ENCODE measurements at places on chromosomes 6 and 20. TPM values are rescaled to one million over a fixed set of nuclear protein-coding genes. Genes with fewer than 3 reads are reported as not detected.

GRCh38 chr6:138499303-138500018 lies at the start of gene NHSL1:
Gene NHSL1 (minus strand): TSS chr6:138499494. CDS start chr6:138499290, 204 bp downstream.
- DNase-seq: no peak

- DNase-seq: no peak
These were observed 91.0 kb upstream of the RIPOR2 start for GRCh38 chr6:25026723-25027122.

GRCh38 chr20:1761116-1761515 lies 103.5 kb upstream of the SIRPG start:
- DNase-seq: no peak

DNA sequence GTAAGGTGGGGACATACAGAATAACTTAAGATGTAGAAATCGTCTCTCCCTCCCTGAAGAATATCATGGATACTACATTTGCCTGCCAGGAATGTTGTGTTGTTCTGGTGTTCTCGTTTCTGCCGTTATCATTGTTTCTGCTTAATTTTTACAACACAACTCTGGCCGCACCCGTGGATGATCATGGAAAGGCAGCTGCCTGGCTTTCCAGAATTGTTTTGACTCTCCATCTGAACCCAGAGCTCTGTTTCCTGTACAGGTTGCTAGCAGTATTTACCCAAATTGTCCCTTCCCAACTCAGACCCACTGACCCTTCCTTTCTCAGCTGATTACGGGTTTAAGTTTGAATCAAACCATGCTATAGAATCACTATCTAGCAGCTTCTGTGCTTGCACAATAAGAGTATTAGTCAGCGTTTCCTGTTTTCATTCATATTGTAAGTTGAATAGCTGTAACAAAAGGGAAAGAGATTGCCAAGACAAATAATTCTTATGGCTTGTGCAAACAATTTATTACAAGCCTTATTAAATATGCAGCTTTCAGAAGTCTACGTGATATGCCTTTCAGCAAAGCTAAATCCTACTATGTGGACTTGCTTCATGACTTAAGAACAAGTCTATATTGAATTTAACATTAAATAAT lies 139.0 kb downstream of the MTHFD1L start:
- DNase-seq: no peak

DNA sequence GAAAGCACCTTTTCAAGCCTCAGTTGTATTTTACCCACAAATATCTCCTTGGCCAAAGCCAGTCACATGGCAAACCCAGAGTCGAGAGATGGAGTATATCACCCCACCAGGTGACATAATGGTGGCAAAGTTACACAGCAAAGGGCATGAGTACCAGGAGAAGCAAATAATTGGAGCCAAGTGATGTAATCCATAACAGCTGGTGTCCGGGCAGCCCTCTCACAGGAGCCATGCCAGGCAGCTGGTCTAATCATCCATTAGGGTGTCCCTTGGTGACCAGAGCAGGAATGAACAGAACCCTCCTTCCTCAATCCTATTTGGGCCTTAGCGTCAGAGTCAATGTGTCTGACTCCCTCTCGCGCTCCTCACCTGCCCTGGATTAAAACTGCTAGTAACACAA lies 272.1 kb downstream of the LRFN2 start:
- no peak for DNase-seq

- DNase-seq: no peak
These were observed 768.5 kb upstream of the GJE1 start for GRCh38 chr6:141364232-141364631.

DNA sequence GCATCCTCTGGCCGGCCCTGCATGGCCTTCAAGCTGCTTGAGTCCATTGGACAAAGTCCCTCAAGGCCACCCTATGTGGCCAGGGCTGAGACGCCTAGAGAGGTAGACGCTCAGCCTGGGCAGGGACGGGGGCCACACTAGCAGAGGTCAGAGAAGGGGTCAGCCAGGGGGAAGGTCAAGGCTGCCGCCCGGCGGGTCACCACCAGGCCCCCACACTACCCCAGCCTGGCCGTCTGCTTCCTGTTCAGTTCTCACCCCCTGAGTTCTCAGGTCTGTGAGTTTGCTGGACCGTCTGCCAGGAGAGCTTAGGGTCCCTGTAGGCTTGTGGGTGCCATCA lies 37.3 kb downstream of the NTSR1 start:
- DNase-seq: no peak

- DNase-seq: no peak
These were observed 522.7 kb upstream of the CDH4 start for GRCh38 chr20:60729135-60729900.

GRCh38 chr20:1166948-1167720 lies 17.6 kb downstream of the TMEM74B start:
- no peak for DNase-seq

Gene RHAG
- not detected for total RNA-seq

Gene SEMG1
- not detected for total RNA-seq

Gene CRISP3
- not detected for total RNA-seq

Gene MYO6
- total RNA-seq: 0.42 TPM

Data from activated CD8-positive, alpha-beta T cell treated with anti-CD3 and anti-CD28 coated beads, Interleukin-2, amount 10 ng/mL, durations not matched to agents 7 days and 5 days (primary cell).